NCI-H2081 (cell line): ENCODE measurements at places on chromosomes 16 and 17.

DNA sequence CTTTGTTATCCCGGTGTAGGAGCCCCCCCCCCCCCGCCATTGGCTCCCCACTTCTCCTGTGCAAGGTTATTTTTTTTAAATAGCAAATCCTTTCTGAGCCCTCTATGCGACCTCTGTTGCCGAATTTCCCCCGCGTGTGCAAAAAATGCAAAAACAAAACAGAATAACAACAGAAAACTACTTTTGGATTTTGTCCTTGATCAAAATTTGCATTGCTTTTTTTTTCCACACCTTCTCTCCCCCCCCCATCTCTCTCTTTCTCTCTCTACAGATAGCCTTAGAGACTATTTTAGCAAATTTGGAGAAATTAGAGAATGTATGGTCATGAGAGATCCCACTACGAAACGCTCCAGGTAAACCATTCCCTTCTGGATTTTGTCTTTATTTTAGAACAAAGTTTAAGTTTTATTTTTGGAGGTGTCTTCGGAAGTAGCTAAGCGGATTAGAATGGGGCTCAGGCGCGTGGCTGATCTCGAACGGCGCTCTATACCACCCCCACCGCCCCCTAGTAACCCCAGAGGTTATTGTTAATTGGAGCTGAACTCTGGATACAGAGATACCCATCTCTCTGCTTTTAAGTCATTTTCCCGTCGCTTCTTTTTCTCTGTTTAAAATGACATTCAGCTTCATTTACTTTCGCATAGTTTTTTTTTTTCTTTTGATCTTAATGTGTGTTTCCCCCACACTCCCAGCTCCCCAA, 1.0 kb downstream of the MSI2 start:
- DNase-seq = no peak

- DNase-seq = peak; percentile 41
Observed at GRCh38 chr17:82648742-82649331, 593 bp upstream of the WDR45B start.

DNA sequence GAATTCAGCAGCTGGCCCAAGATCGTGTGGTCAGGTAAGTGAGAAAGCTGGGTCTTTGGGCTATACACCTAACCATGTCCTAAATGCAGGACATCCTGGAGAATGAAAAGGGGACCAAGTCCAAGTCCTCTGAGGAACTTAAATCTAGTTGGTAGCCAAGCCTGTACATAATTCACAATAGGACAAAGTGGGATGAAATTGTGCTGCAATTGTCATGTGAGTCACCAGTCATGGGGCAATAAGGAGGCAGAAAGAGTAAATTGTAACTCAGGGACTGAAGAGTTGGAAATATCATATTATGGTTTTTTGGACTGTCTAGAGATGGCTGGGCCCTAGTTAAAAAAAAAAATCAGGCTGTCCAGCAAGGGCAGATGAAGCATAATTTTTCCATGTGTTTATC, 202.6 kb downstream of the CYLD start:
- DNase-seq = no peak

DNA sequence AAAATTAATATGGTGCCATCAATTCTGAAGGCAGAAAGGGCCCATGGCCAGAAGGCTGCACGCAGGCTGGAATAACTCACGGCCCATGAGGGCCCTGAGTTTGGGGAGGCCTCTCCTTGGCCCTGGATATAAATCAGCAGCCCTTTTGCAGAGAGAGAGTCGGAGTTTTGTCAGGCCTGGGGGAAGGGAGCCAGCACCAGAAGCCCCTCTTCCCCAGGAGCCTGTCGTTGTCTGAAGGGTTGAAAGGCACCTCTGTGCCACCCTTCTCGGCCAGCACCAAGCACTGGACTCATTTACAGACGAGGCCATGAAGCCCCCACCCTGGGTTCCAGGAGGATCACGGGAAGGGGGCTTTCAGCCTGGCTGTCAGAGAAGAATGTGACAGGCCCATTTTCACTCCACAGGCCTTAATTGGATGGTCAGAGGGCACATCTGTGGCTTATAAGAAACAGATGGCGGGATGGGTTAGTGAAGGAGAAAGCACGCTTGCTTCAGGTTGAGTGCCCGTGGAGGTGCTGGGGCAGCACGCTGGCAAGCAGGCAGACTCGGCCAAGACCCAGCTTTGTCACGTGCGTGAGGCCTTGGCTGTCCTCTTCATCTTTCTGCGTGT, 140.6 kb downstream of the CLEC16A start:
- no peak for DNase-seq

- DNase-seq = no peak
Observed at GRCh38 chr16:81921843-81922584, 89.3 kb downstream of the SDR42E1 start.

DNA sequence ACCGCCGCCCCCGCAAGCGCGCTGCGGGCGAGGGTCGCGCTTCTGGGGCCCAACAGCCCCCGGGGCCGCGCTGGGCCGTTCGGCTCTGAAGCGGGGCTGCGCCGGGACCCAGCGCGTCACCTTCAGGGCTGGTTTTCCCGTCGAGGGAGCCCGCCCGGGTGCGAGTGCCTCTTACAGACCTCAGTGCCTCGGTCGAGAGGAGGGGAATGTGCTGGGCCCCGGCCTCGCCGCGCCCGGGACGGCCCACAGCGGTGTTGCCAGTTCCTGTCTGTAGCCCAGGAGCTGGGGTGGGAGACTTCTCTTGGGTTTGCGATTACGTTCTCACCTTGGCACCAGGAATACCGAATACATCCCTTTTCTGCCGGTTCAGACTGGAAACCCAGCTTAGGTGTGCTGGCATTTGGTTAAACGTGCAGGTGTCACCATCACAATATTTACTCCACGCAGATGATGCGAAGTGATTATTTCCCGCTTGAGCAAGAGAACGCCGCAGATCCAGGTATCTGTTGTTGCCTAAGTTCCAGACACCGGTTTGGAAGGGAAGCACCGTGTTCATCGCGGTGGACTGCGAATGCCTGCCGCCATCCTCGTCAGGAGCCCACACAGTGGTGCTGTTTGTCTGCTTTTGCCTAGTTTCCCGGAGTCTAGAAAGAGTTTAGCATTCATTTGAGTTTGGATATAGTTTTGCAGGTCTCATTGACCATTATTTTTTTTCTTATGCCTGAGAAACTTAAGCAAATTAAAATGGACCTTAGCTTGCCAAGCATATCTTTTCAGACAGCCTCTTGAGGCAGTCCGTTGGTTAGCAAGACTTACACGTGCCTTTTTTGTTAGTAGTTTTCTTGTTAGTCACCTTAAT, 914 bp downstream of the MAP1LC3B start:
- DNase-seq = peak; percentile 19
